CD4-positive, CD25-positive, alpha-beta regulatory T cell (primary cell): ENCODE measurements at places on chromosomes 7 and 10. TPM values are rescaled to one million over a fixed set of nuclear protein-coding genes. Genes with fewer than 3 reads are reported as not detected.

The HOXA5 gene
- not detected for total RNA-seq

The TYW1B gene
- 9.8 TPM for total RNA-seq

The C10orf53 gene
- total RNA-seq = not detected

The GPR26 gene
- total RNA-seq = not detected

The ZNF487 gene
- total RNA-seq = 6.2 TPM

The PPIF gene
- 60.2 TPM for total RNA-seq

The TMEM130 gene
- total RNA-seq = not detected

The ENTPD1 gene
- total RNA-seq = 49.4 TPM

The IL2RA gene
- 220 TPM for total RNA-seq

The CPN1 gene
- total RNA-seq = not detected

The MCMBP gene
- 36.1 TPM for total RNA-seq

The CH25H gene
- 1.6 TPM for total RNA-seq

The HOXA4 gene
- total RNA-seq = not detected

The HKDC1 gene
- 11.1 TPM for total RNA-seq

The ANKRD1 gene
- total RNA-seq = not detected
